NCI-H1436 treated with DMSO at 0.1 percent for 48 hours (cell line): ENCODE measurements at places on chromosomes 6 and 20.

DNA sequence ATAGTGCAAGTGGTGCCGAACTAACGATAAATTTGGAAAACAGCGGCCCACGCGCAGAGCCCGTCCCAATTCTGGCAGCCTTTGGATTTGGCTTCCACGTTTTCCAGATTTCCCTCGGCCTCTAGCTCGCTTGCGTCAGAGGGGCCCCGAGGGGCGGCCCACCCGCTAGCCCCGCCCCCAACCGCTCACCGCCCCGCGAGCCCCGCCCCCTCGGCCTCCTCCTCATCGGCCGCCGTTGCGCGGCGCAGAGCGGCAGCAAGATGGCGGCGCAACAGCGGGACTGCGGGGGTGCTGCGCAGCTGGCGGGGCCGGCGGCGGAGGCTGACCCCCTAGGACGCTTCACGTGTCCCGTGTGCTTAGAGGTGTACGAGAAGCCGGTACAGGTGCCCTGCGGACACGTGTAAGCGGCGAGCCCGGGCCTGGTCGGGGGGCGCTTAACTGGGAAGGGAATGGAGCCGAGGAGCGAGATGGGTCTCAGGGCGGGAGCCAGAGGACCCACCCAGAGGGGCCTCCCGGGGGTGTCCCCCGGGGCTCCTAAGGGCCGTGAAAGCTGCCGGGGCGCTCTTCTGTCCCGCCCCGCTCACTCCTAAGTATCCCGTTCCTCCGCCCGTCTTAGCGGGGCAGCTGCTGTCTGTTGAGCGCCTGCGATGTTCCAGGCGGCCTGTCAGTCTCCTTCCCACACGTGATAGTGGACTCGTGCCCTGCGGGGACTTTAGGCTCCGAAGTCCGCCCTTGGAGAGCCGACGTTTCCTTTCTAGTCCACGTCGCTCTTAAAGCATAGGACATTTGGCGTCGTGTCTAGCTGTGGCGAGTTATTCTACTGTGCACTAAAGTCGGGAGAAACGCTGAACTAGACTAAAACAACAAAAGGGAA is at the start of gene RNF114:
Gene RNF114 (plus strand): TSS at position 245 of the 874 bp plus-strand sequence. CDS start 16 bp downstream, at position 261.
- DNase-seq = no peak

DNA sequence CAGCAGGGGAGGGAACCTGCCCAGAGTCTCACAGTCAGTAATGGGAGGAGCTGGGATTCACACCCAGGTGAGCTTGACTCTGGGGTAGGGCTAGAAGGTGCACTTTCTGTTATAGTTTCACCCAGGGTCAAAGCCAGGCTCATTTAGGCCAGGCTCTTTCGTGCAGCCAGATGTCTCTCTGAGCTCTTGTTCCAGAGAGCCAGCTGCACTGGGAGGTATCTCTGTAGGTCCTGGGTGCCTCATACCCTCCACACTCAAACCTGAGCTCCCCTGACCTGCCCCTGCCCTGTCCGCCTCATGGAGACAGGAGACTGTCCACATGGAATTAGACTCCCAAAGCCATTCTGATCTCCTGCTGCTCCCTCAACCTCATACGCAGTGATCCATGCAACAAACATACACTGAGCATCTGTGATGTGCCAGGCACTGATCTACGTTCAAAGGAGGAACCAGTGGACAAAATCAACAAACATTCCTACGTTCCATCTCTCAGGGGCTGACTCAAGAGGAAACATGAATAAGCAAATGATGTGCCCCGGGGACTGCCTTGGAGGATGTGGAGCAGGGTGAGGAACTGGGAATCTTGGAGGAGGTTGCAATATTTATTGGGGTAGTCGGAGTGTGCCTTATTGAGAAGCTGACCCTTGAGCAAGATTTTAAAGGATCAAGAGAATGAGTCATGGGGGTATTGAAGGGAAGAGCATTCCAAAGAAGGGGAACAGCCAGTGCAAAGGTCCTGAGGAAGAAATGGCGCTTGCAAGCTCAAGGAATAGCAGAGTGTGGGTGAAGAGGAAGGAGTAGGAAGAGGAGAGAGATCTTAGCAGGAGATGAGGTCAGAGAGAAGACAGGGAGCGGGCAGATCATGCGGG is 71.3 kb upstream of the TOX2 start:
- no peak for DNase-seq

GRCh38 chr6:113194090-113194489 is 663.1 kb upstream of the MARCKS start:
- no peak for DNase-seq

- no peak for DNase-seq
Measured at GRCh38 chr6:34315780-34316179, 67.0 kb upstream of the SMIM29 start.

GRCh38 chr20:38426006-38426897 is 8.9 kb downstream of the SNHG17 start:
- no peak for DNase-seq

- no peak for DNase-seq
Measured at GRCh38 chr20:38584099-38584763, 3.2 kb downstream of the ADIG start.

GRCh38 chr6:25547797-25548196 is 104.2 kb upstream of the SCGN start:
- no peak for DNase-seq
